Fibroblast of skin of right quadriceps (primary cell): ENCODE measurements at places on chromosomes 2 and 18.

- DNase-seq = no peak
These were observed 1368.0 kb upstream of the ZEB2 start for GRCh38 chr2:145887915-145888314.

DNA sequence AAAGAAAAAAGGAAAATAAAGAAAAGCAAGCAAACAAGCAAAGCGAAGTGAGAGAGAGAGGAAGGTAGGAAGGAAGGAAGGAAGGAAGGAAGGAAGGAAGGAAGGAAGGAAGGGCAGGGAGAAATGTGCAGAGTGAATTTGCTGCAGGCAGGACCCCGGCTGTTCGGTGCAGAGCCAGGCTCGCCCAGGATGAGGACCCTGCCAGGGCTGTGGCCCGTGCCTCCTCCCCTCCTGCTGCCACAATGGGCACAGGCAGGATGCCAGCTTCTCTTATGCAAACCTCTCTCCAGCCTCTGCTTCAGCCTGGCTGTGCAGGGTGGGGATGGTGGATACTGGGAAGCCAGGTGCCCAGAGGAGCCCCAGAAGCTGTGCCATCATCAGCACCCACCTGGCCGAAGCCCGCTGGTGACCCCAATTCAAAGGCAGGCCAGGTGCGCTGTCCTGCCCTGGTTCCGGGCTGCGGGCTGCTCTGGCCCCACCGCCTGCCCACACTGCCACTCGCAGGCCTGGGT is 3.2 kb downstream of the GPR17 start:
- no peak for DNase-seq

DNA sequence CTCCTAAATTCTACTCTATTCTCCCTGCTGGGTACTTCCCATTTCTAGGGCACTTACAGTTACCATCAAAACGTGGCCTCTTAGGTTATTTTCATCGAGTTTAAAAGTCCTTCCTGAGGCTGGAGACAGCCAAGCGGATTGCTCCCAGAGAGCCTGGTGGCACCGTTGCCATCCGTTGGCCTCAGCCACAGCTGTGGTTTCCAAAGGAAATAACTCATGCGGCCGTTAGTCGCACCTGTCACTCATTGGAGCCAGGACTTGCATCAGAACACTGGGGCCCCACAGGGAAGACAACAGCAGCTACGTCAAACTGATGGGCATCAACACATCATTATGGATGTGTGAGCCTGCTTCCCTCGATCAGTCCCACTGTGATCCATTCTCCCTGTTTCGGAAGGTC is 453.4 kb downstream of the BCL11A start:
- DNase-seq = no peak

DNA sequence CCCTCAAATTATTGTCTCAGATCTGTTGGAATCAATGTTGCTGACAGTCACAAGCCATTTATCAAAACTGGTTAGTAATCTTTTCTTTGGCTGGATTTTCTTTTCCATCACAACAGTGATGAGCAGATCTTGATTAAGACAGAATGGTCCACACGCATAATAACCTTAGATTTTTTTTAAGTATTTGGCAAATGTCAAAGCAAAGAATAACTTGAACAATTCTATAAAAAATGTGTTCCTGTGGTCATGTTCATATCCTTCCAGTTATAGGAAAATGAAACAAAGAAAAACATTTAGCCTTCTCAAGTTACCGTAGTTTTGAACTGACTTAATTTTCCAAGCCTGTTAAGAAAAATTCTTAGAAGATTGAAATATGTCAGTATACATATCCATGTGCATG is 659.9 kb upstream of the ID2 start:
- peak; percentile 37 for DNase-seq

- peak; percentile 63 for DNase-seq
These were observed 274.3 kb upstream of the TRIB2 start for GRCh38 chr2:12442476-12442847.

GRCh38 chr2:100819370-100820272 is at the start of gene NPAS2:
NPAS2 (plus strand) TSS chr2:100820139; CDS start chr2:100904755, 84,616 bp downstream.
- DNase-seq = peak; percentile 58

DNA sequence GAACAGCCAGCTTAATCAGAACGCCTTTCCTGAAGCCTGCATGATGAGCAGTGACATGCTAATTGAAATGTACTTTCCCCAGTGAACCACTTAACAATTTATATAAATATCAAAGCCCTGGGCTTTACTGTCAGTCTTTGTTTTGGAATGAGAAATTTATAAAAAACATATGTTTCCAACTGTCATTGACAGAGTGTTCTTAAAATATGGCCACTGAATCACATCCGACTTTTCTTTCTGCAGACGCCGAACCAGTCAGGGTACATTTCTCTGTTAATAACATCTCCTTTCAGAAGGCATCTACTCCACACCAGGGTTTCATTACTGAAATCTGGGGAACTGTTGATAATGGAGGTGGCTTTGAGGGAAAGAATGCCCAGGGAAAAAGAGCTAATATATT is 343.7 kb downstream of the INSIG2 start:
- peak; percentile 77 for DNase-seq

GRCh38 chr2:70420143-70420542 is 118.3 kb upstream of the FAM136A start:
- no peak for DNase-seq

DNA sequence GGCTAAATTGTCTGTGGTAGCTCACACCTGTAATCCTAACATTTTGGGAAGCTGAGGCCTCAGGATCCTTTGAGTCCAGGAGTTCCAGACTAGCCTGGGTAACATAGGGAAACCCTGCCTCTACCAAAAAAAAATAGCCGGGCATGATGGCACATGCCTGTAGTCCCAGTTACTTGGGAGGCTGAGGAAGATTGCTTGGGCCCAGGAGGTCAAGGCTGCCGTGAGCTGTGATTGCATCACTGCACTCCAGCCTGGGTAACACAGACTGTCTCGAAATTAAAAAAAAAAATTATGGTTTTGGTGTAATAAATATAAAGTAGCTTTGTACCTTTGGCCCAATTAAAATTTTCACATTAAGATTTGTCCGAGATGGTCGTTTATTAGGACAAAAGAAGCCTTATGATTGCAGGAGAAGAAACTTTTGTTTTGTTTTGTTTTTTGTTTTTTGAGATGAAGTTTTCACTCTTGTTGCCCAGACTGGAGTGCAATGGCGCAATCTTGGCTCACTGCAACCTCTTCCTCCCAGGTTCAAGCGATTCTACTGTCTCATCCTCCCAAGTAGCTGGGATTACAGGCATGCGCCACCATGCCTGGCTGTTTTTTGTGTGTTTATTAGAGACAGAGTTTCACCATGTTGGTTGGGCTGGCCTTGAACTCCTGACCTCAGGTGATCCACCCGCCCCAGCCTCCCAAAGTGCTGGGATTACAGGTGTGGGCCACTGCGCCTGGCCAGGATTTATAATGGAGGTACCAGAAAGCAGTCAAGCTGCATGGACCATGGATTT is 4.1 kb downstream of the MTA3 start:
- DNase-seq = no peak

DNA sequence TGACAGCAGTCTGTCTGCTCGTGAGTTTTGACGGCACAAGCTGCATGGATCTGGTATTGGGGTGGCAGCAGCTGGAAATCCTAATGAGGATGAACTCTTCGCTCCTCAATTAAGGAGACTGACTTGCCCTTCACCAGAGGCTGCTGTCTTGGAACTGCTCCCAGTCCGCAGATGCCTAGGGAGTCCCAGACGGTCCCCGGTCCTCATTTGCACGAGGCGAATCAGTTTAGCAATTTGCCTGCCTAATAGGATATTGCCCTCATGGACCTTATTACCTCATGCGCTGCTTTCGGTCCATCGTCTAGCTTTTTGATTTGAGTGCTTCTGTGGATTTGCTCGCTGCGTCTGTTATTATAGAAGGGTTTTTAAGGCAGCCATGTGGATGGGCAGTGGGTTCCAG is 40.6 kb downstream of the ASAP2 start:
- no peak for DNase-seq

GRCh38 chr2:63124218-63124617 is 73.6 kb downstream of the OTX1 start:
- DNase-seq = no peak

GRCh38 chr2:159125858-159126257 is 157.4 kb downstream of the TANC1 start:
- no peak for DNase-seq

DNA sequence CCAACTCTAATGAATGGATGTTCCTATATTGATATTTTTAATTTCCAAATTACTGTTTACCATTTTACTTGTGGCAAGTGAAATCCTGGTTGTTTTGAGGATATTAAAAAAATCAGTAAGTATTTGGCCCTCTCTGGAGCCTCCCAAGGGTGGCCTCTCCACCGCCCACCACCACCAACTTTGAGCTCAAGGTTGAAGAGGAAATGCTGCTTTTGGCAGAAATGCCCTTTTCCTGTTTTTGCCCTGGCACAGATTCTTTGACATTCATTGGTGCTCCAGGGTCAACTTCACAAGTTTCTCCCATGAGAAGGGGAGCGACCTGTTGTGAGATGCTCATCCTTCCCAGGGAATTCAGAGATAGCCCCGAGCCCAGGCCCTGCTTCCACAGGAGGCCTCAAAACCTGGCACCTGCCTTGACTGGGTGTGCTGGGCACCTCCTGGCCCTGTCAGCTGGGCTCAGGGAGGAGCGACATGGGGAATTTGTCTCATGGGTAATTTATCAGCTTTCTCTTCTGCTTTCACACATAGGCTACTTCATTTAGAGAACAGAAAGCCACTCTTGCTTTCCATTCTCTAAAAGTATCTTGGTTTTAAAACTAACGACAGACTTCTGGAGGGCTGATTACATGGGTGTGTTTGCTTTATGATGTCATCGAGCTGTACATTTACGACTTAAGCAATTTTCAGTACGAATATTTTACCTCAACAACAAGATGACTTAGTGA is 6.9 kb downstream of the CD8A start:
- DNase-seq = no peak

DNA sequence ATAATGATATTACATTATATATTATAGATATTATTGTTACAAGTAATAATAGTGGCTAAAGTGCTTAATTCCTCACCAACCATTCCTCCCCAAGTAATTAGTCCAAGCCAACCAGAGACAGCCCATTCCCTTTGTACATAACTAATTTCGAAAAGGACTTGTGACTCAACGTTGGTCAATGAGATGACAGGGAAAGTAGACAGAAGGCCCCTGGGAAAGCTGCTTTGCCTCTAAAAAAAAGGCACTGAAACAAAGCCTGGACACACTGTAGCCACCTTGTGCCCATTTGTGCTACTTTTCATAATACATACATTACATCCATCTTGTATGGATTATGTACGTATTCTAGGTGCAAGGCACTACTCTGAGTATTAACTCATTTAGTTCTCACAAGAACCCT is 28.8 kb downstream of the COLEC12 start:
- DNase-seq = peak; percentile 68

- DNase-seq = no peak
These were observed 136.1 kb downstream of the DCDC2C start for GRCh38 chr2:3839476-3839875.

DNA sequence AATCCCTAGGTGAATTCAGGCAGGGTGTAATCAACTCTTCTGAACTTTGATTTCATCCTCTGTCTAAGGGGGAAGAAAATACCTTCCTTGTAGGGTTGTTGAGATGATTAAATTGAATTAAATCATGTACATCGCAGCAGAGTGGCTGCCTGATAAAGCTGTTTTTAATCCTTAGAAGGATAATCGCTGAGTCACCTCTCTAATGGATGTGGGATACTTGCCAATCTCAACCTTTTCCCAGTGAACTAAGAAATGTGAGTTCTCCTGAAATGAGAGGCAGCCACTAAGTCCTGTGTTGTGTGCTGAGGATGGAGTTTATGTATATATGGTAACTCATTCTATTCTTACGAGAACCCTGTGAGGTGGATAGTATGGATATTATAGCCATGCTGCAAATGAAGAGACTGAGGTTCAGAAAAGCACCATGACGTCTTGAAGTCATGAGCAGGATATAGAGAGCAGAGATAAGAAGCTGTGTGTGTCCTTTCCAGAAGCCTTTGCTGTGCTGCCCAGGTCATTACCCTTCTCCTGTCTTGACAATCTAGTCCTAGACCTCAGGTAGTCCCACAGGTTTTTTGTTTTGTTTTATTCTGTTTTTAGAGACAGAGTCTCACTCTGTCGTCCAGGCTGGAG is 93.3 kb downstream of the HNRNPLL start:
- peak; percentile 88 for DNase-seq

DNA sequence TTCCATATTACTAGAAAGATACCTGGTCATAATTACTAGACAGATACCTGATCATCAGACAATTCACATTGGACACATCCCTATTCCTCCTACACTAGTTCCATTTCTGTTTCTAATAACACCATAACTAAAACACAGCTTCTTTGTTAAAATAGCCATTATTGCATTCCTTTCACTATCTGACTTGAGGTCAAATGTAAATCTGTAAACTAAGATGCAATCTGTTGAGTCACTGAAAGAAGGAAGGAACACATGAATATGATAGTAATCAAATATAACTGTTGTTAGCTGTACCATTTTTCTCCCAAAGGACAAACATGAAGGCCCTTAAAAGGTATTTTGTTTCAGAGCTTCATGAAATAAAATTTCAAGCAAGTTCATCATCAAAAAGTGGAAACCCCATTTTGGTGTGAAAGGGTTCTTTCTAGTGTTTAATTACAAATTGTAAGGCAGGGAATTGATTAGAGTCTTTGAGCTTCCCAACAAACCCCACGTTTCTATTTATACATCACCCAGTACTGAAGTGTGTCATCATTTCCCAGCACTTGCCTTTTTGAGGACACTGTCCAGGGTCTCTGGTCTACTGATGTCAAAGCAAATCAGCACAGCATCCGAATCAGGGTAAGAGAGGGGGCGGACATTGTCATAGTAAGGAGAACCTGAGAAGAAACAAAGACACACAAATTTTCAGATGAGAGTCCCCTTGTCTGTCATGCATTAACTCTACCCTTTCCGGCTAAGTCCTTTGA is 13.0 kb downstream of the RND3 start:
- peak; percentile 51 for DNase-seq

- no peak for DNase-seq
These were observed at the start of gene ARHGAP15 for GRCh38 chr2:143128681-143129580. ARHGAP15 (plus strand) TSS chr2:143129419.

DNA sequence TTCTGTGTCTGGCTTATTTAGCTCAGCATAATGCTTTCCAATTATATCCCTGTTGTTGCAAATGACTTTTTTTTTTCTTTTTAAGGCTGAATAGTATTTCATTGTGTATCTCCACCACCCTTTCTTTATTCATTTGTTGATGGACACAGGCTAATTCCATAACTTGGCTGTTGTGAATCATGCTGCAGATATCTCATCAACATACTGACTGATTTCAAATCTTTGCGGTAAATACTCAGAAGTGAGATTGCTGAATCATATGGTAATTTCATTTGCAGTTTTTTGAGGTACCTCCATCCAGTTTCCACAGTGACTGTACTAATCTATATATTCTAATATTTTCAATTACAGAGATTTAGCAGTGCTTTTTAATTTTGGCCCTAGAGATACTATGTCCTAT is 266.2 kb downstream of the TMX3 start:
- peak; percentile 81 for DNase-seq

GRCh38 chr18:39607034-39607433 is 2041.4 kb upstream of the CELF4 start:
- DNase-seq = no peak
